ENCODE measurements at places on chromosomes 2 and 18. TPM values are rescaled to one million over a fixed set of nuclear protein-coding genes. Genes with fewer than 3 reads are reported as not detected.

ADCYAP1 gene
- polyA plus RNA-seq: not detected

RSAD2 gene
- 1.2 TPM for polyA plus RNA-seq

STON1 gene
- polyA plus RNA-seq: 6.1 TPM

SH3BP4 gene
- polyA plus RNA-seq: 14.0 TPM

DNA sequence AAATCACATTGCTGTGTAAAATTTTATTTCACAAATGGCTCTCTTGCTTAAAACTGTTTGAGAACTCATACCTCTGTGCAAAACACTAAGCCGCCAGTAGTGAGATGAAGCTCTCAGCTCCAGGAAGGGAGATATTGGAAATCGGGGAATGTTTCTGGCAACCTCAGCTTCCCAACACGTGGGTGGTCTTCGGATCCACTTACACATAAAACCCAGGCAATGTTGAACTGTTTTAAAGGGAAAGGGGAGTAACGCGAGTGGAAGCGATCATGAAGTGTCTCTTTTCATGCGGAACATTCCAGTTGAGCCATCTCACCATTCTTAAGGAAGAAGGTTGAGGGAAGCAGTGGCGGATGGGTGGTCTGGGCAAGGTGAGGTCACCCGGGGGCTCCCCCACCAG is 136.8 kb downstream of the ASB1 start:
- peaks cover 10% of the 10 kb centered on the region for H3K4me1 ChIP-seq
- no peak overlapping the region for H3K4me3 ChIP-seq
- H3K27me3 ChIP-seq: no peaks in the 10 kb centered on the region
- DNase-seq: no peak

- DNase-seq: no peak
- no peak overlapping the region for H3K4me3 ChIP-seq
- no peak overlapping the region for H3K27ac ChIP-seq
- no peaks in the 10 kb centered on the region for H3K4me1 ChIP-seq
- no peaks in the 10 kb centered on the region for H3K27me3 ChIP-seq
These were observed 103.4 kb upstream of the RASGRP3 start for GRCh38 chr2:33372940-33373553.

DNA sequence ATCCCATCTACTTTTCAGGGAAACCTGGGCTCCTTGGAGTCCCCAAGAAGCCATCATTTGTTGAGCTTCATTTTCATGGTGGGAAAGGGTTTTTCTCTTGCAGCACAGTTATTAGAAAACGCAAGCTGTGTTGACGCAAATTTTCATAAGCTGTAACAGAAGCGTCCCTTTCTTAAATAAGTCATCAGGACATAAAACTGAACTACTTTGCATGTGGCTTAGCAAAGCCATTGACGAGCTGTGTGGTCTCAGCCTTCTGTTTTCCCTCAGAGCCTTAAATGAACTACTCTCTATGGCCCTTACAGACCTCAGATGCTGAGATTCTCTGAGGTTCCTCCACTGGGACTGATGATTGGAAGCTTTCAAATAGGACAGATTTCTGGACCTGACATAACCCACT is 85.1 kb downstream of the ARL4C start:
- no peak for DNase-seq
- no peak overlapping the region for H3K4me3 ChIP-seq
- no peaks in the 10 kb centered on the region for H3K36me3 ChIP-seq
- no peaks in the 10 kb centered on the region for H3K27me3 ChIP-seq

DNA sequence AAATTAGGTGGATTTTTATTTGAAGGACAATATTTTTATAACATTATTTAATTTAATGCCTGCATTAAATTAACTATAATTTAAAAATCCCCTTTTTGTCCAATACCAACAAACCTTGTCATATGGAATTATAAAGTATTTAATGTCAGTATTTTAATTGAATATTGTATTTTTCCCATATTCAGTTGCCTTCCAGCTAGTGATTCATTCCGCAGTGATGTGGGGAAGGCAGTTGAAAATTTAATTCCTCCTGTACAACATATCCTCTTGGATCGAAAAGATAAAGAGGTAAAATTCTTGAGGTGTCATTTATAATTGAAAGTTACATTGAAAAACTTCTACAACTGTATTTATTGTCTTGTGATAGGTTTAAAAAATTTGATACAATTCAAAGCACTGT is 40.4 kb downstream of the WDR7 start:
- H3K4me3 ChIP-seq: no peak overlapping the region
- no peak overlapping the region for H3K27ac ChIP-seq
- DNase-seq: no peak
- no peaks in the 10 kb centered on the region for H3K36me3 ChIP-seq

GRCh38 chr2:239393388-239393940 is 7.4 kb downstream of the HDAC4 start:
- peaks cover 4% of the 10 kb centered on the region for H3K4me1 ChIP-seq
- H3K36me3 ChIP-seq: no peaks in the 10 kb centered on the region
- no peaks in the 10 kb centered on the region for H3K27me3 ChIP-seq

GRCh38 chr2:149064365-149064841 is 25.9 kb downstream of the LYPD6B start:
- H3K4me3 ChIP-seq: no peak overlapping the region
- no peak overlapping the region for H3K27ac ChIP-seq
- H3K36me3 ChIP-seq: no peaks in the 10 kb centered on the region
- H3K27me3 ChIP-seq: no peaks in the 10 kb centered on the region
- DNase-seq: no peak

DNA sequence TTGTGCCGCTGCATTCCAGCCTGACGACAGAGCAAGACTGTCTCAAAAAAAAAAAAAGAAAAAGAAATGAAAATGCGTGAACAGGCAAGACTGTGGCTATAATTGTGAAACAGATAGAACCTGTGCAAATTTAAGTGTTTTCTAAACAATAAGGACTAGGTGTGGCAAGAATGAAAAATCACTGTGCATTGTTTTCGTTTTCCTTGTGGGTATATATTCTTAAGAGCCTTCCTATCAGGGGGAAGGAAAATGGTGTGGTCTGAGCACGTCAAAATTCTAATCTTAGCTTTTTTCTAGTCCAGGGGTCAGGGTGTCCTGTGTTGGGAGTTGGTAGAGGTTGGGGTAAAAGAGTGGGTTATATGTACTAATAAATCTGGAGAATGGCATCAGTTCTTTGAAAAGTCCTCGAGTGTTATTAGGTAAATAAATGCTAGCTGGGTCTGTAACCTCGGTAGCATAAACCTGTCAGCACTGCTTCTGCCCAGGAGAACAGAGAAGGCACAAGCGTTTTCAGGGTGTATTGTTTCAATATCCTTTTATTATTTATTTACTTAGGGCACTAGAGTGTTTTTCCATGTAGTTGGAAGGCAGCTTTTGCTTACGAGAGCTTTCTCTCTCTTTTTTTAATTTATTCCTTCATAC is 11.6 kb downstream of the ATP6V1C2 start:
- H3K36me3 ChIP-seq: no peaks in the 10 kb centered on the region
- no peak for DNase-seq
- H3K27ac ChIP-seq: no peak overlapping the region
- H3K27me3 ChIP-seq: no peaks in the 10 kb centered on the region
- no peaks in the 10 kb centered on the region for H3K4me1 ChIP-seq

DNA sequence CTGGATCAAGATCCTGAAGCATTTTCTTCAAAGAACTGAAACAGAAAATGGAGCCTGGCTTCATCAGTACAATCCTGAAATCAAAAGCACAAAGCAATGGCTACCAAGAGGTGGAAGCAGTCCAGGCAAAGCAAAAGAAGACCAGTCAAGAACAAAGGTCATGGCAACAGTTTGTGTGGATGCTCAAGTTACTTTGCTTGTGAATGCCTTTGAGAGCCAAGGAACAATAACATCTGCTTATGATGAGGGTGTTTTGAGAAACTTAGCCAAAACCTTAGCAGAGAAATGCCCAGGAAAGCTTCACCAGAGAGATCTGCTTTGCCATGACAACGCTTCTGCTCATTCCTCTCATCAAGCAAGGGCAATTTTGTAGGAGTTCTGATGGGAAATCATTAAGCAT is 723.1 kb downstream of the TMEM182 start:
- no peak for DNase-seq
- H3K27me3 ChIP-seq: no peaks in the 10 kb centered on the region
- H3K4me3 ChIP-seq: no peak overlapping the region
- H3K36me3 ChIP-seq: no peaks in the 10 kb centered on the region
- no peaks in the 10 kb centered on the region for H3K4me1 ChIP-seq
- no peak overlapping the region for H3K27ac ChIP-seq

- no peaks in the 10 kb centered on the region for H3K36me3 ChIP-seq
- no peaks in the 10 kb centered on the region for H3K4me1 ChIP-seq
- H3K27ac ChIP-seq: no peak overlapping the region
- no peak for DNase-seq
- no peaks in the 10 kb centered on the region for H3K27me3 ChIP-seq
These were observed 127.6 kb upstream of the LYPD1 start for GRCh38 chr2:132797556-132797955.

DNA sequence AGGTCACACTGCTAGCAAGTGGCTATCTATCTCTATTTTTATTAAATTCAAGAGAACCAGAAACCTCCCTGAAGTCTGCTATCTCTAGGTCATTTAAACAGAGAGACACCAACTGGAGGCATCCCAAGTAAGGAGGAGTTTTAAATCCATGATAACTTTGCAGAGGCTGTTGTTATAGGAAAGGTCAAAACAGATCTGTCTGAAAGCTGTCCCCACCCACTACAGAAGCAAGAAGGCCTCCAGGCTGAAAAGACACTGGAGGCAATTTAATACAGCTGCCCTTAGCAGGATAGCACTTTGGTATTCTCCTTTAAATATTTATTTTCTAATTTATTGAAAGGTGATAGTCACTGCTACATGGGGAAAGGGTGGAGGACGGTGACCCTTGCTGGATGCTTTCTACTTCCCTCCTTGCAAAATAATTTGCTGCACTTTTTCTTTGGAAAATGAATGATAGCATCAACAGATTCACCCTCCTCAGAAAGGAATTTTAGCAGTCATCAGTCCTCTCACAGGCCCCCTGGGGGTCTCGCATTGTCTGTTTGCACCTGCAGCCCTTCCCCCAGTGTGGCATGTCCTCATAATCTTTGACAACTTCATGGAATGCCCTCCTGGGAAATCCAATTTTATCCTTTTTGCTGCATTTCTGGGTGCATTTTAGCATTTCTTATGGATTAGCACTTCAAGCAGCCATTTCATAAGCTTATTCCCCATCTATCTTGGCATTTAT is 429.5 kb upstream of the TNP1 start:
- H3K4me1 ChIP-seq: peaks cover 34% of the 10 kb centered on the region
- DNase-seq: no peak
- peak overlapping the region; percentile 33 for H3K27ac ChIP-seq
- H3K27me3 ChIP-seq: no peaks in the 10 kb centered on the region

GRCh38 chr2:152489364-152489763 is 154.4 kb downstream of the FMNL2 start:
- no peak for DNase-seq
- no peak overlapping the region for H3K27ac ChIP-seq
- peaks cover 37% of the 10 kb centered on the region for H3K4me1 ChIP-seq
- no peaks in the 10 kb centered on the region for H3K36me3 ChIP-seq

- no peaks in the 10 kb centered on the region for H3K27me3 ChIP-seq
- H3K27ac ChIP-seq: no peak overlapping the region
- H3K36me3 ChIP-seq: no peaks in the 10 kb centered on the region
These were observed 115.2 kb downstream of the DIS3L2 start for GRCh38 chr2:232076736-232077135.
